ENCODE measurements at places on chromosomes 11 and 22.

- DNase-seq, result no peak
Observed at GRCh38 chr11:74720596-74721478, 10.4 kb downstream of the CHRDL2 start.

DNA sequence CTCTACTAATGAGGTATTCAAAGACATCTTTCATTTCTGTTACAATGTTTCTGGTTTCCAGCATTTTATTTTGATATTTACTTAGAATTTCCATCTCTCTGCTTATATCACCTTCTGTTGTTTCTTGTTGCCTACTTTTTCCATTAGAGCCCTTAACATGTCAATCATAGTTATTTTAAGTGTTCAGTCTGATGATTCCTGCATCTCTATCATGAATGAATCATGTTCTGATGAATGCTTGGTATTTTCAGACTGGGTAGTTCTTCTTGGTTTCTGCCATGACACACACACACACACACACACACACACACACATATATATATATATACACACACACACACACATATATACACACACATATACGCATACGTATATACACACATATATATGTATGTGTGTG is 486.4 kb upstream of the ISX start:
- no peak for DNase-seq

DNA sequence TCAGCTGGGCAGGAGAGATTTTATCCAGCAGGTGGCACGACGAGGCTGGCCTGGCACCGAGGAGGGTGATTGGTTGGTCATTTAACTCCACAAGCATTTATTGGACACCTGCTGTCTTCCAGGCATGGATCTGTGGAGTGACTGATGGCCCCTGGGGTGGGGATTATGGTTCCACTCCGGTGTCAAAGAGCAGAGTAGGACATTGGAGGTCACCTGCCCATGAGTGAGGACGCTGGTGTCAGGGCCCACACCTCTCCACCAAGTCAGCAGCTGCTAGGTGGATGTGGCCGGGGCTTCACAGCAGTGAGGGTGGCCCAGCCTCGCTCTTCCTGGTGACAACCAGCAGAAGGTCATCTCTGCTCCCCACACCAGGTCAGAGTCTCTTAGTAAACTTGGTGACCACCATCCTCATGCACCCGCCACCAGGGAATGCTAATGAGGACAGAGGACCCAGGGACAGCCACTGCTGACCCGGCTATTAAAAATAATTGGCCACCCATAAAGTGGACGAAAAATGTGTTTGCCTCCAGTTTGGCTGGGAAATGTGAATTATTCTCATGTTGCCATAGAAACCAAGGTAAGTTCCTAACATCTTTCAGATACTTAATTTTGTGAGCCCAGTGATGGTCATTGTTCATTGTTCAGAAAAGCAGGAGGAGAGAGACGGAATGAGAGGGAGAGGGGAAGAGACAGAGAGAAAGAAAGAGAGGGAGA is 428.7 kb downstream of the TBC1D22A start:
- DNase-seq, result no peak

GRCh38 chr22:21719024-21719423 is 16.6 kb downstream of the YPEL1 start:
- DNase-seq, result no peak

GRCh38 chr11:100928426-100928825 is 201.2 kb downstream of the PGR start:
- no peak for DNase-seq

- no peak for DNase-seq
Observed at GRCh38 chr11:17294033-17294432, 17.5 kb downstream of the NUCB2 start.

- no peak for DNase-seq
Observed at GRCh38 chr11:121463689-121464335, 11.0 kb upstream of the SORL1-AS1 start.

- DNase-seq, result no peak
Observed at GRCh38 chr11:87173185-87174039, 135.7 kb downstream of the TMEM135 start.

- DNase-seq, result no peak
Observed at GRCh38 chr11:46712874-46713576, 6.0 kb upstream of the F2 start.

- DNase-seq, result no peak
Observed at GRCh38 chr22:48682504-48682903, 1145.2 kb downstream of the BRD1 start.

- no peak for DNase-seq
Observed at GRCh38 chr22:19885841-19886592, 31.3 kb upstream of the GNB1L start.

DNA sequence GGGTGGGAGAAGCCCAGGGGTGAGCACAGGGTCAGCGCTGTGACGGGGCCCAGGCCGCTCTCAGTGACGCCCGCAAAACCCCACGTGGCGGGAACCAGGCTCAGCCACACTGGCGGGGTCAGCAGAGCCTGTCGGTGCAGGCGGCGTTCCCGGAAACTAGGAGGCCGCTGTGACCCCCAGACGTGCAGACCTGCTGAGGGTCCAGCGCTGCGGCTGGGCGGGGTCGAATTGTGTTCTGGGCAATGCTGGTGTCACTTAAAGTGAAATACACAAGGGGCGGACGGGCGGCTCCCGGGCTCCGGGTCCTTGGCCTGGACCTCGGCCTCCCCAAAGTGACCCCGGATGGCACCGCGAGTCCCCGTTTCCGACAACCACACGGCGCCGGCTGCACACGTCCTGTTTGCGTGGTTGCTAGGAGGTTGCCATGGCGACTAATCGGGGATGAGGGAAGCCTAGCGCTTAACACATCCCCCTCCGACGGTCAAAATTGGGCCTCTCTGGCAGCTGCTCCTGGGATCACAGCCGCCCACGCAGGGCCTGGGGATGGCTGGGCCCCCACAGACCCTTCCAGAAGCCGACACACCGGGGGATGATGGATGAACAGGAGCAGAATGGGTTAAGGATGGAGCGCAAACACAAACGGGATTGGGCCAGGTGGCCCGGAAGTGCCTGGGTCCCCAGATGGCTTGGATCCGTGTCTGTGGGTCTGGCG is 81.7 kb upstream of the PRR5 start:
- DNase-seq, result peak; percentile 59

DNA sequence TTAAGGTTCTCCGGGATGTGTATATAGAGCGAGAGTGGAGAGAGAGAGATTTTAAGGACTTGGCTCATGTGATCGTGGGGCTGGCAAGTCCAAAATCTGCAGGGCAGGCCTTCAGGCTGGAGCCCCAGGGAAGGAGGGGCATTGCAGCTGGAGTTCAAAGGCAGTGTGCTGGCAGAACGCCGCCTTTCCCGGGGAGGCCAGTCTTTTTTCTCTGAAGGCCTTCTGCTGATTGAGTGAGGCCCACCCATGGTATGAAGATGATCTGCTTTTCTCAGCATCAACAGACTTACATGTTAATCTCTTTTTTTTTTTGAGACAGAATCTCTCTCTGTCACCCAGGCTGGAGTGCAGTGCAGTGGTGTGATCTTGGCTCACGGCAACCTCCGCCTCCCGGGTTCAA is 25.4 kb downstream of the FBLN1 start:
- no peak for DNase-seq

DNA sequence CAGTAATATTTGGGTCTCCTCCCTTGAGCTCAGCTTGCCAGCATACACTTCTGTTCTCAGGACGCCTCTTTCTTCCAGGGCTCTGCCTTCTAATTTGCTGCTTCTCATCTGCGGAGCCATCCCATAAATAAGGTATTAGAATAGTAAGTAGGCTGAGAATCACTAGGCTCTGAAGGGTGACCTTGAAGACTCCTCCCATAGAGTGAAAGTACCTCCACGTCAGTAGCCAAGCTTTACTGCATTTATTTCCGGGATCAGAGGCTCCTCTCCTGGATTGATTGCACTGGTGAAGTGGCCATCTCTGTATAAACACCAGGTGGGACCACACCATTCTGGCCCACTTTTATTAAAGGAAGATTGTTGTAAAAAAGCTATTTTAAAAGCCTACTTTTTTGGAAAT is 315.5 kb downstream of the FAT3 start:
- no peak for DNase-seq

DNA sequence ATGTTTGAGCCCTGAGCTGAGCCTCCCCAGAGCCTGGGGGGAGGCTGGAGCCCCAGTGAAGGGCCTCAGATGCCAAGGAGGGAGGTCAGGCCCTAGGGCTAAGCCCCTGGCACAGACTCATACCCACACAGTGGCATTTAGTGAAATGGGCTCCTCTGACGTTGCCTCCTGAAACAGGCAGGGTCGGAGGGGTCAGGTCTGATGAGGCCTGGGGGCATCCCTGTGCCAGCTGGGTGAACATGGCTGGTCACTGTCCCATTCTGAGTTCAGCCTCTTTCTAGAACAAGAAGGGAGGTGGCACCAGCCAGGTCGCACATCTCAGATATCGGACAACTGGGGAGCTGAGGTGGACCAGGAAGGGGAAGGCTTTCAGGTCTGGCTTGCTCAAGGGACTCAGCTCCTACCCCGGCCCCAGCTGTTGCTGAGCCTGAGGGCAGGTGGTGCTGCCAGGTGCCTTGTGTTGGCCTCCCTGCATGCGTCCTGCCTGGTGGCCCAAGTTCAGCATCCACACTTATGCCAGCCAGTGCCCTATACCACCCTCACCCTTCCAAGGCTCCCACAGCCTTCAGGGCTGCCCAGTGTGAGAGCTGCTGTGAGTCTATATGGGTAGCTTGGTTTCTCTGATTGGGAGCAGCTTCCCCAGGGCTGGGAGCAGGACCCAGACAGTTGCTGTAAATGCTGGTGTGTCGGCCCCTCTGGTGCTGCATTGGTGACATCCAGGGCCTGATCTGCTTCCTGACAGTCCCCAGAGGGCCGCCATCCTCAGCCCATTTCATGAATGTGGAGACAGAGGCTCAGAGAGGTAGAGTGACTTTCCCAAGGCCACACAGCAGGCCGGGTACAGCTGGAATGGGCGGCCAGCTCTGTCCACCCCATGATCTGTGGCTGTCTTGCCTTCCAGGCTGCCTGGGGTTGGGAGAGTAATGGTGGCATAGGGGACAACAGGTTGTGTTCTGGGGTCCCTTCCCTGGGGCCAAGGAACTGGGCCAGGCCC is 32.8 kb upstream of the PPARA start:
- DNase-seq, result no peak
